ENCODE measurements at places on chromosomes 6 and 20.

DNA sequence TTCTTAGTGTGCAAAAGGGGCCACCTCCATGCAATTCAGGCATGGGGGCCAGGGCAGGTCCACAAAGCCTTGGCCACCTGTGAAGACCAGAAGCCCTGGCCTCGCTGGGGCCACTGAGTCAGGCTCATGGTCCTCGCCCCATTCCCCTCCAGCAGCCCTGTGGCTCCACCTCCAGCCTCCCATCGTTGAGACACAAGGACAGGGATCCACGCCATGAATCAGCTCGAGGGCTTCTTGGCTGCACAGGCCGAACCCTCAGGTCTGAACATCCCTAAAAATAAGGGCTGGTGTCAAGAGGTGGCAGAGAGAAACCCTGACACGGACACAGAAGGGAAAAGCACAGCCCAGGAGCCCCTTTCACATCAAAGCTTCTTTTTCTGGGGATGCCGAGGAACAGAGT, 68.6 kb upstream of the QKI start:
- no peak for DNase-seq
- no peaks in the 10 kb centered on the region for H3K4me1 ChIP-seq
- no peaks in the 10 kb centered on the region for H3K27me3 ChIP-seq
- no peak overlapping the region for H3K27ac ChIP-seq
- no peak overlapping the region for H3K4me3 ChIP-seq

- H3K4me1 ChIP-seq: no peaks in the 10 kb centered on the region
- no peak overlapping the region for H3K27ac ChIP-seq
- no peaks in the 10 kb centered on the region for H3K36me3 ChIP-seq
Measured at GRCh38 chr6:122020588-122021264, 378.7 kb upstream of the HSF2 start.

GRCh38 chr6:157193443-157193996, 129.8 kb downstream of the TMEM242 start:
- H3K27ac ChIP-seq: peak overlapping the region; percentile 38
- H3K4me3 ChIP-seq: no peak overlapping the region
- no peaks in the 10 kb centered on the region for H3K36me3 ChIP-seq
- no peaks in the 10 kb centered on the region for H3K4me1 ChIP-seq

- no peak overlapping the region for H3K27ac ChIP-seq
- H3K36me3 ChIP-seq: no peaks in the 10 kb centered on the region
- H3K4me1 ChIP-seq: no peaks in the 10 kb centered on the region
- H3K27me3 ChIP-seq: no peaks in the 10 kb centered on the region
Measured at GRCh38 chr6:52640170-52640569, 30.7 kb upstream of the TMEM14A start.

GRCh38 chr6:119355157-119355556, 5.6 kb upstream of the MAN1A1 start:
- no peak overlapping the region for H3K4me3 ChIP-seq
- H3K27me3 ChIP-seq: no peaks in the 10 kb centered on the region
- H3K4me1 ChIP-seq: no peaks in the 10 kb centered on the region
- H3K27ac ChIP-seq: no peak overlapping the region
- H3K36me3 ChIP-seq: no peaks in the 10 kb centered on the region

DNA sequence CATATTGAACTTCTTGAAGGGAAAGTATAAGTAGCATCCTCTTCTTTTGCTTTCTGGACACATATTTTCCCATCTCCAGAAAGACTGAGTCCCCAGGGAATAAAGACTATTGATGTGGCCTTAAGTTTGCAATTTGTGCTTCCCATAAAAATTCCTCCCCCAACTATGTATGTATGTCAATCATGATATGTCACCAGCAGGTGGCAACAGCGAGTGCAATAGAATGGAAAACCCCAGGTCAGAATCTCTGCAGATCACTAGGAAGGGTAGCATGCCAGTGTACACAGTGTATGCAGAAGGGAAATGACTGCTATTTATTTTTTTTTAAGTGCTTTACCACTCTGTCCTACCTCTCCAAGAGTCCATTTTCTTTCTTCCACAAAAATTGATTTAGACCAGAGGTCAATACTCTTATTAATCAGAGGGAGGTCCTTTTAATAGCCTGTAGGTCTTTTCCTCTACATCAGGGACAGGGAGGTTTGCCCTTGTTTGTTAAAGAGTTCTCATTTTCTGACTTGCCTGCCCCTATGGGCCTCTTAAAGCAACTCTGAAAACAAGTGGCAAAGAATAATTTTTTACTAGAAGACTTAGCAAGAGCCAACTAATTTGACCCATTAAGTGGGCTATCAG, 61.4 kb downstream of the BMP2 start:
- H3K4me3 ChIP-seq: no peak overlapping the region
- DNase-seq: peak; percentile 46
- H3K27ac ChIP-seq: no peak overlapping the region
- H3K36me3 ChIP-seq: no peaks in the 10 kb centered on the region

DNA sequence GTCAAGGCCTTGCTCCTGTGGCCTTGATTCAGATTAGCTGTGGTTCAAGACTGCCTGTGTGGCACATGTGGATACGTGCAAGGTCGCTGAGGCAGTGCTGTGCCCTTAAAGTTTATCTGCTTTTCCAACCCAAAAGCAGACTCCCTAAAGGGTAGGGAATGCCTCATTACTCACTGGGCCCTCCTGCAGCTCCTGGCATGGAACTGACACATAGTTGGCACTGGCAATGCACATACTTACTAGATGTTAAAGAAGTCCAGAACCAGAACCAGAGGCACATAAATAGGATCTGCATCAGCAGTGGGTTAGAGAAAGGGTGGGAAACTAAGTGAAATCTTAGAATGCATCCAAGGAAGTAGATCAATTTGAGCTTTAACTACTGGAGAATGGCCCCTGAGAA, 90.6 kb upstream of the MLN start:
- H3K27ac ChIP-seq: no peak overlapping the region
- no peak overlapping the region for H3K4me3 ChIP-seq
- no peak for DNase-seq
- H3K36me3 ChIP-seq: no peaks in the 10 kb centered on the region

Measured in prostate gland (tissue), 2 donors.